ENCODE measurements at places on chromosomes 11 and 22.

DNA sequence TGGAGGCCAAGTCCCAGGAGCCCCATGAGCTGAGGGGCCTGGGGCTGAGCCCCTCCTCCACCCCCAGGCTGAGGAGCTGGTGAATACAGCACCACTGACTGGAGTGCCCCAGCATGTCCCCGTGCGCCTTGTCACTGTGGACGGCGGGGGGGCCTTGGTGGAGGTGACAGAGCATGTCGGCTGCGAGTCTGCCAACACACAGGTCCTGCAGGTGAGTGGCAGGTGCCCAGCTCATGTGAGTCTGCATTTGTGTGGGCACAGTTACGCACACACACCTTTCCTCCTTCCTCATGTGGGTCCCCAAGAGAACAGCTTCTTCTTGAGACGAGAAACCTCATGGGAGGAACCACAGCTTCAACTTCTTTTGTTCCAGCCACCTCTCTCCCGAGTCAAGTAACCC lies 7.7 kb downstream of the TMEM132A start:
- no peak for DNase-seq

GRCh38 chr11:65418681-65419459 lies 3.7 kb upstream of the NEAT1 start:
- peak; percentile 56 for DNase-seq

DNA sequence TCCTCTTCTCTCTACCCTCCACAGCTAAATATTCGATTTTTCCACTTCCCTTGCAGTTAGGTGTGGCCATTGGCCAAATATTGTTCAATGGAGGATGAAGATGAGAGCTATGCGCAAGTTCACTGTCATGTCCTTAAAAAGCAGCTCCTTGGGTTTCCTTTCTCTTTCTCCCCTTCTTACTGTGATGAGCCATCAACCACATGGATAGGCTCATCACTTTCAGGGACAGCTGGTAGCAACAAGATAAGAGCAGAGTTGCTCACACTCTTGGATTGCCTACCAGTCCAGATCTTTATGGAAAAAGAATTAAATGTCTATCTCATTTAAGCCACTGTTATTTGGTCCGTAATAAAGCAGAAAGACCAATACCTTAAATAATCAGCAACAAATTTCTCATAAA lies 377.0 kb downstream of the DDX10 start:
- DNase-seq, result no peak

GRCh38 chr22:16960884-16961249 lies 47.2 kb downstream of the GAB4 start:
- no peak for DNase-seq

GRCh38 chr22:50014655-50015401 lies 2.3 kb upstream of the IL17REL start:
- no peak for DNase-seq

DNA sequence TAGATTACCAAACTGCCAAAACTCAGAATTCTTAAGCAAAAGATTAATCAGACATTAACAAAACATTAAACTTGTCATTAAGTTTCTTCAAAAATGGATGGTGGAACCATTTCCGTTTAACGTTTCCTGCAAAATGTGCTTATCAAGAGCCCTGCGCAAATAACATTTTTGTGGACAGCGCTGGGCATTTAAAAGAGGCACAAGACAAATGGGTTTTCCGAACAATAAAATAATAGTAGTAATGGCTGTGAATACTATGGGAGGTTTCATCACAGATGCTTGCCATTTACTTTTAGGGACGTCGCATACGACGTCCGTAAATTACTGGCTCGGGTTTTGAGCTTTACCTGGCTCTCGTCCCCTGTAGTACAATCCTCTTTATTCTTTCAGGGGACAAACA lies 1.1 kb downstream of the NPAT start:
- no peak for DNase-seq

GRCh38 chr11:93717501-93717900 lies 23.8 kb downstream of the TAF1D start:
- no peak for DNase-seq

GRCh38 chr11:65934014-65934413 lies 11.3 kb upstream of the TSGA10IP start:
- DNase-seq, result no peak

DNA sequence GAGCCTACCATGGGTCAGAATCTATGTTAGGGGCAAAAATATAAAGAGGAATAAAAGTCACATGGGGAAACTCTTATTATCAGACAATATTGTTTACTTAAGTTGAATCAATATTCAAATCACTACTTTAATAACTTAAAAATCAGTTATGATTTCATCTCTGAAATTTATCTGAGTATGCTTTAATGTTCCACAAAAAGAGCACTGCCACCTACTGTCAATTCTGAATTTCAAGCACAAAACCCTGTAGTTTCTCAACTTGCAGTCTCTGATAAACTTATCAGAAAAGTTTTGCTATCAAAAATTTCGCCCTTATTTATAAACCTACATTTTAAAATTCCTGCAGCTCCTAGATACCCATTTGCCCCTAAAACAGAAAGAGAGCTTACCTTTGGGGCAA lies 47.3 kb downstream of the RDX start:
- DNase-seq, result no peak

DNA sequence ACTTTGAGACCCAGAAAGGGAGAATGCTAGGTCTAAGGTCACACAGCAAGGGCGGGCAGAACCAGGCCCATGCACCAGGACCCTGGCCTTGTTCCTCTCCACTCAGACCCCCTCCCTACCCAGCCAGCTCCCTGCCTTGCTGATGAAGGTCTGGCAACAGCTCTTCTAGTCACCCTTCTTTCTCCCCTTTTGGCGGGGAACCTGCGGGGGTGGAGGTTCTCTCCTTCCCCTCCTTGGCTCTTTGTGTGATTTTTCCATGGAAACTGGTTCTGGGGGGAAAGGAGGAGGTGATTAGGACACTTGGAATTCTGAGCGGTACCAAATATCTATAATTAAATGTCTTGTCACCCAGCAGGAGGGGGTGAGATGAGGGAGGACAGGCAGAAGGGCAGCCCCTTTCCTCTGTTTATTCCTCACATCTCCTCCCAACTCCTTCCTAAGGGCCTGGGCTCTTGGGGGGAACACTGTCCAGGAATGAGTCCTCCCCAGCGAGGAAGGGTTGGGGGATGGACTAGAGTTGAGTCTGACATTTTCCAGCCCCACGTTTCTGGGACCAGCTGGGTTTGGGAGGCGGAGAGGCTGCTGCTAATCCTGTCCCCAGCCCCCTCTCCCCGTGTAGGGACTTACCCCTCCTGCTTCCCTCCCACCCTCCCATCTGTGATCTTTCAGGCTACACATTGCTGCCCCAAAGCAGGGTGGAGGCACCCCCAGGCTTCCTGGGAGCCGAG lies 7.4 kb downstream of the ARHGEF17 start:
- DNase-seq, result no peak

DNA sequence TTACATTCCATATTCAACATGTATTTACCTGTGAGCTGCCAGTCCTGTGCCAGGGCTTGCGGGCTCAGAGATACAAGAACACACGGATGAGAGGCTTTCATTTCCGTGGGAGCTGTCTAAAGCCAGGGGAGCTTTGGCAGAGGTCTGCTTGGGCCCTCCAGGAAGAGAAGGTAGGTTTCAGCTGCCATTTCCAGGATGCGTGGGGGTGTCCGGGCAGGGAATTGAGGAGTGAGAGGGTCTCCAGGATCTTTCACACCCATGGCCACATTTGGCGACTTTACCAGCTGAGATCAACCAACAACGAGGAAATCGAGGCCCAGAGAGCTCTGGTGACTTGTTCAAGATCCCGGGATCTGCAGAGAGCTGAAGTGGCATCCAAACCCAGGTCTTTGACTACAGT lies 119.6 kb downstream of the BUD13 start:
- no peak for DNase-seq

DNA sequence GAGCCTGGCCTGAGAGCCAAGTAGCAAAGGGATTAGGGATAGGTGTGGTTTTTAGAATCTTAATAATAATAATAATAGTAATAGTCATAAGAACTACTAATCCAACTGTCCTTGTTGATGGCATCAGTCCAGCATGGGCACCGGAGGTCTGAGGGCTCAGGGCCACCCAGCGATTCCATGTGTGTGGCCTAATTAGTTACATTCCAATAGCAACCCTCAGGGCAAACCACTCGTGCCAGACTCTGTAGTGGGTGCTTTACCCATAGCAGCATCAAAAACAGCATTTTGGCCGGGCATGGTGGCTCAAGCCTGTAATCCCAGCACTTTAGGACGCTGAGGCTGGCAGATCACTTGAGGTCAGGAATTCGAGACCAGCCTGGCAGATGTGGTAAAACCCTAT lies 19.0 kb upstream of the MYH9 start:
- DNase-seq, result no peak

DNA sequence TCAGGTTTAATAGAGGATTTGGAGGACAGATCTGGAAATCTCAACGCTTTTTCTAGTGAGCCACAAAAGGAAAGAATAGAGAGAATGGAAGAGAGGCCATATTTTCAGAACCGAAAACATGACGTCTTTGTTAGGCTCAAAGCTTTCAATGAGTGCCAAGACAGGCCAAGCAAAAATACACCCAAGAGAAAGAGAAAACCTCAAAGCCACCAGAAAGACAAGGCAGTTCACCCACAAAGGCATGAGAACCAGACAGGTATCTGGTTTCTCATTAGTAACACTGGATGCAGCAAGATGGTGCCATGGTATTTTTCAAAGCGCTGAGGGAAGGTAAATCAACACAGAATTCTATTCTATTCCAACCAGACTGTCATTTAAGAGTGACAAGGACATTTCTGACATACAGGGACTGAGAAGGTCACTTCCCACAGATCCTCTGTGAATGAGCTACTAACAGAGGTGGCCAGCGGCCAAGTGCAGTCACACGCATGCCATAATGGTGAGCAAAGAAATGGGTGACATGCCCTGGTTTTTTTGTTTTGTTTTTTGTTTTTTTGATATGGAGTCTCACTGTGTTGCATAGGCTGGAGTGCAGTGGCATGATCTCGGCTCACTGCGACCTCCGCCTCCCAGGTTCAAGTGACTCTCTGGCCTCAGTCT lies 41.9 kb downstream of the TOLLIP start:
- no peak for DNase-seq

DNA sequence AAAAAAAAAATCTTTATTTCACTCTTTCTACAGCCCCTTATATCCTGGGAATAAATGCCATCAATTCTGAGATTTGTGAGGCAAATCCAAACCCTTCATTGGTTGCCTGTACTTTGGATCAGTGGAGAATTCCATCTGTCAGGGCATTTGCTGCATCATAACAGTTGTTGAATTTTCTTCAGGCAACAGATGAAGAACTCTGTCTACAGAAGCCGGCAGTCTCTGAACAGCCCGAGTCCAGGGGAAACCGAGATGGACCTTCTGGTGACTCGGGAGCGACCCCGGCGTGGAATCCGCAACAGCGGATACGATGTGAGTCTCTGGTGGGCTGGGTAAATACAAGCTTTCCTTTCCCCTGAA lies 82.3 kb downstream of the C11orf91 start:
- DNase-seq, result no peak

- DNase-seq, result no peak
These were observed 36.1 kb upstream of the AMOTL1 start for GRCh38 chr11:94731880-94732601.

- no peak for DNase-seq
These were observed 47.6 kb upstream of the MYO18B start for GRCh38 chr22:25694196-25694907.

- DNase-seq, result no peak
These were observed 137.7 kb downstream of the WT1 start for GRCh38 chr11:32297611-32298011.

- no peak for DNase-seq
These were observed 2.1 kb downstream of the TNNI2 start for GRCh38 chr11:1840780-1841480.

DNA sequence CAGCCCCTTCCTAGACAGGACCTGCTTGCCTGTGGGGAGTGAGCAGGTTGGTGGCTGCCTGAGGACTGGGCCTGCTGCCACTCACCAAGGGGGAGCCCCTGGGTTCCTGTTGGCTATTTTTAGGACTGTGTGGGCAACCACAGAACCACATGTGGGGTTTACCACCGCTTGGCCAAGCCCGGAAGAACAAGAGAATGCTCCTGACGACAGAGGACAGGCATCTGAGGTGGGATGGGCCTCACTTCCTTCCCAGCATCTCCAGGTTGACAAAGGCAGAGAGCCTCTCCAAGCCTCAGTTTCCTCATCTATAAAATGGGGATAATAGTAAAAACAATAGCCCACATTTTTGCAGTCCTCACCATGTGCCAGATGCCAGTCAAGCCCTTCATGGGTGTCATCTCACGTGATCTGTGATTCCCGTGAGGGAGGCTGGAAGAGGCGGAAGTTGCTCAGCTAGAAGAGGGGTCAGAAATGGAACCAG lies 43.6 kb downstream of the LRRC32 start:
- peak; percentile 5 for DNase-seq
